ENCODE measurements at places on chromosomes 16 and 17.
A peak's percentile ranks its signal among the peaks of the same experiment; 100 is the strongest.

- DNase-seq = no peak
Observed at GRCh38 chr16:57643147-57643874, 14.9 kb downstream of the ADGRG1 start.

- DNase-seq = peak; percentile 26
Observed at GRCh38 chr16:88569614-88569984, 604 bp upstream of the ZC3H18 start.

GRCh38 chr17:39527220-39527813 lies 66.0 kb downstream of the CDK12 start:
- peak; percentile 6 for DNase-seq

GRCh38 chr16:53896722-53897121 lies 192.8 kb downstream of the FTO start:
- DNase-seq = no peak
